ENCODE measurements at places on chromosomes 5 and 9.

GRCh38 chr9:133513214-133514100 lies 11.3 kb downstream of the MYMK start:
- no peak for DNase-seq

- peak; percentile 49 for DNase-seq
Measured at GRCh38 chr5:134026521-134027287, 21.9 kb upstream of the VDAC1 start.

- DNase-seq = no peak
Measured at GRCh38 chr5:119390404-119390803, 34.6 kb downstream of the TNFAIP8 start.

GRCh38 chr5:10534561-10535530 lies 29.0 kb upstream of the ANKRD33B start:
- no peak for DNase-seq

Data from GM03348 (cell line).